Daoy (cell line): ENCODE measurements at places on chromosomes 12 and 14. TPM values are rescaled to one million over a fixed set of nuclear protein-coding genes. Genes with fewer than 3 reads are reported as not detected.

Gene FOXA1
- total RNA-seq, result 6.5 and 11.2 TPM in 2 replicates

Gene PMCH
- not detected in 2 replicates for total RNA-seq

Gene IL26
- total RNA-seq, result not detected in 2 replicates

Gene MGST1
- 44.5 and 56.7 TPM in 2 replicates for total RNA-seq

Gene KRT1
- total RNA-seq, result not detected in 2 replicates

Gene DCD
- not detected in 2 replicates for total RNA-seq

Gene GSC
- total RNA-seq, result 6.2 and 11.0 TPM in 2 replicates

Gene SLCO1B1
- not detected in 2 replicates for total RNA-seq

Gene IQSEC3
- 0.06 and 0.15 TPM in 2 replicates for total RNA-seq

Gene E2F7
- 16.6 and 19.9 TPM in 2 replicates for total RNA-seq

Gene DCN
- 0.06 TPM in 1 of 2 replicates, not detected in the other for total RNA-seq

Gene INHBC
- not detected in 2 replicates for total RNA-seq

DNA sequence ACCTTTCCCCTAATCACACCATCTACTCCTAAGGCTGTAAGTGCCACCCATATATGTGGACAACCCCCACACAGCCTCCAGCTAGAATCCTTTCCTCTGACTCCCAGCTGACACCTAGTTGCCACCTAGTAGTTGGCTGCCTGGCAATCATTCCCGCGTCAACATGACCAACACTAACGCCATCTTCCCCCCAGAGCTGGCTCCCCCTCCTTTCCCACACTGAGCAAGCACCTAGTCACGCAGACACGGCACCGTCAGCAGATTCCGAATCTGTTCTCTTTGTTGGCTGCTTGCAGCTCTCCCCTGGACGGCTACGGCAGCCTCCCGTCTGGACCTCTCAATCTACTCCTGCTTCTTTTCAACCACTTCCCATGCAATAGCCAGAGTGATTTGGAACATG lies 27.7 kb downstream of the UBR7 start:
- peak; percentile 86 for DNase-seq

GRCh38 chr12:54159140-54159539 lies 29.6 kb downstream of the SMUG1 start:
- DNase-seq, result peak; percentile 54

DNA sequence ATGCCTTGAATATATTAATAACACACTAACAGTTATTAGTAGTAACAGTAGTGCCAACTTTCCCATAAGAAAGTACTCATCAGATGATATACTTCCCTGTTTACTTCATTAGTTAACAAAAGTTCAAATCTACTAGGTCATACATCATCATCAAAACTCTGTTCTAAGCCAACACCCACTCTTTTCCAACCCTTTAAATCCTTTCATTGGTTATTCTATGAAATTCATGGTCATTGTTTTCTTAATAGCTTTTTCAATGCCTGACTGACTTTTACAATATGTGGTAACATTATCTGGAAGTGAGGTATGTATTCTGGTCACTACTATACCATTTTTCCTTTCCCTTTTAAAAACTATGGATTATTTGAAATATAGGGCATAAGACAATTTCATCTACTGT lies 9.7 kb downstream of the NTS start:
- no peak for DNase-seq

DNA sequence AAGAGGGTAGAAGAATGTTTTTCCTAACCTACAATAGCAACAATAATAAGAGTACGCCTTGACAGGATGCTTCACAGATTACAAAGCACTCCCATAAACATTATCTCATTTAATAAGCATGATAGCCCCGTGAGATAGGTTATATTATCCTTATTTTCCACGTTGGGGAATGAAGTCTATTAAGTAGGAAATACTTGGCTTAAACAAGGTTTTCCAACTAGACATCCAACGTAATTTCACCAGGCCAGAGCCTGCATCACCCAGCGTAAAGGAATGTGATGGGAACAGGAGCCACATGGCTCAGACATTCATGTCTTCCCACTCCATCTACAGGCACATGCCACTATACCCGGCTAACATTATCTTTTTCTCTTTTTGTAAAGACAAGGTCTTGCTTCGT lies 223.4 kb upstream of the AMIGO2 start:
- DNase-seq, result no peak

DNA sequence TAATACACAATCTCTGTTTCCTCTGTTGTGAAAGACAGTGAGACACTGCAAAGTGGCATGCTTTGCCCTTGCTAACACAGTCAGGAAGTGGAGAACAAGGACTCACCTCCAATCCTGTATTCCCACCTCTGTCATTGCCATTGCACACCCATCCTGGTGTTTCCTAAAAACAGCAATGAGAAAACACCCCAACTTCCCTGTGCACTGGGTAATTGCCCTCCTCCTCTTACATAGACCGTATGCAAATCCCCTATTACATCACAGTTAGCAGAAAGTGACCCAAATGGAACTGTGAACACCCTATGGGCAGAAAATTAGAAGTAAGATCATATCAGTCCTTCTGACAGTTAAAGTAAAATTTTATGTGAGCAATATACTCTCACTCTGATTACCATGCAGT lies 355.5 kb downstream of the BCL11B start:
- no peak for DNase-seq

GRCh38 chr12:24328261-24328660 lies 378.8 kb upstream of the SOX5 start:
- no peak for DNase-seq

DNA sequence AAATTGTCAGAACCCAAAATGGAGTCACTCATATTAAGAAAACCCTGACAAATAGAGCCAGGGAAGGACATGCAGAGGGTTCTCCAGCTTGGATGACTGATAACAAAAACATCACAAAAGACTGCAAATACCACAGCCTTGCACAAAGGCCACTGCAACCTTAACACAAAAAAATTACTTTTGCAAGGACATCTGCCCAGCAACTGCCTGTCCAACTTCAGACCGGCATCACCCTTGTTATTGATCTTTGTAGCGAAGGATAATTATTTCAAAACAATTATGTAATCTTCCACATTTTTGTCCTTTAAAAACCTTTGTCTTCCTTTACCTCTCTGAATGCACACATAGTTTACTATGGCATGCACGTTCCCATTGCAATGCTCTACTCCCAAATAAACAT lies 100.6 kb upstream of the TBX3 start:
- no peak for DNase-seq

GRCh38 chr12:95074766-95075165 lies 1.3 kb upstream of the NR2C1 start:
- no peak for DNase-seq

- DNase-seq, result no peak
Observed at GRCh38 chr14:23181946-23182345, 1.5 kb downstream of the SLC7A8 start.

DNA sequence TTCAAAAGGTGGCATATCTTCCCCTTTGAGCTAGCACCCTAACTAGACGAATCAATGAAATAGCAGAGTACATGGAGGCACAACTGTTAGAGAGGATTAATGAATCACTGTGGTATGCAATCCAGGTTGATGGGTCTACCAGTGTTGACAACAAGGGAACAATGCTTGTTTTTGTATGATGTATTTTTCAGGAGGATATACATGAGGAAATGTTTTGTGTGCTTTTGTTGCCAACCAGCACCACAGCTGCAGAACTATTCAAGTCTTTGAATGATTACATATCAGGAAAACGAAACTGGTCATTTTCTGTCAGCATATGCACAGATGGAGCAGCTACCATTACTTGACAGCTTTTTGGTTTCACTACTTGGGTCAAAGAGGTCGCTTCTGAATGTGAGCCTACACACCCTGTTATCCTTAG lies 142.6 kb downstream of the GPHN start:
- no peak for DNase-seq

GRCh38 chr12:111780615-111781014 lies 13.9 kb downstream of the ALDH2 start:
- DNase-seq, result no peak

DNA sequence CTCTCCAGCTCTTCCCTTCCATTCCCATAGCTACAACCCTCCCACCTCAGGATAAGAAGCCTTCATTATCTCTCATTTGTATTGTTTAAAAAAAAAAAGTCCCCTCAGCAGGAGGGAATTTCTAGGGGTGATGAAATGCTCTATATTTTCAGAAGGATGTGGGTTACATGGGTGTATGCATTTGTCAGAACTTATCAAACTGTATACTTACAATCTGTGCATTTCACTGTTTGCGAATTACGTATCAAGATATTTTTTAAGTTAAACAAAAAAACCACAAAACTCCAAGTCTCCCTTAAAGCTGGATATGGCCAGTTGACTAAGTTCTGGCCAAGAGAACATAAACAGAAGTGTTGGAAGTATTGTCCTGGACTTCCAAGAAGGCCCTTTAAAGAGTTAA lies 2.0 kb upstream of the FKBP11 start:
- no peak for DNase-seq

GRCh38 chr12:90653040-90653439 lies 301.9 kb downstream of the CCER1 start:
- DNase-seq, result no peak

- peak; percentile 87 for DNase-seq
Observed at GRCh38 chr14:74608959-74609611, 3.0 kb downstream of the LTBP2 start.

GRCh38 chr12:76402259-76402658 lies 54.0 kb upstream of the BBS10 start:
- DNase-seq, result no peak

DNA sequence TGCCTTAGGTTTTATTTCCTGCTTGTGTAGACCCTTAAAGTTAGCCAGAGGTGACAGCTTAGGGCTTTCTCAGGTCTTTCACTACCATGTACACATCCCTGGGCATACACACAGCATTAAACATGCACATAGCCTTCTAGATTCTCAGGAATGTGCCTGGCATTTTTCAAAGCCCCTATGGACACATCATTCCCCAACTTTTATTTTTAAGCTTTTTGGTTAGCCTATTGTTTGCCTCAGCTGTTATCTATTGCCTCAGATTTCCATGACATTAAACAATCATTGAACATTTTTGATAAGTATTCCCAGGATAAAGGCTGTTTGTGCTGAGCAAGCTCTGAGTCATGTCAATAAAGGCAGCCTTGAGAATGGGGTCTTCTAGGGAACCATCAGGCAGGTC lies 15.1 kb upstream of the PPM1A start:
- no peak for DNase-seq

GRCh38 chr12:110451263-110451662 lies 1.1 kb upstream of the ARPC3 start:
- no peak for DNase-seq

GRCh38 chr12:9740106-9740750 lies 7.3 kb upstream of the CLECL1 start:
- DNase-seq, result no peak

GRCh38 chr14:39113685-39114072 lies 444 bp upstream of the GEMIN2 start:
- no peak for DNase-seq

DNA sequence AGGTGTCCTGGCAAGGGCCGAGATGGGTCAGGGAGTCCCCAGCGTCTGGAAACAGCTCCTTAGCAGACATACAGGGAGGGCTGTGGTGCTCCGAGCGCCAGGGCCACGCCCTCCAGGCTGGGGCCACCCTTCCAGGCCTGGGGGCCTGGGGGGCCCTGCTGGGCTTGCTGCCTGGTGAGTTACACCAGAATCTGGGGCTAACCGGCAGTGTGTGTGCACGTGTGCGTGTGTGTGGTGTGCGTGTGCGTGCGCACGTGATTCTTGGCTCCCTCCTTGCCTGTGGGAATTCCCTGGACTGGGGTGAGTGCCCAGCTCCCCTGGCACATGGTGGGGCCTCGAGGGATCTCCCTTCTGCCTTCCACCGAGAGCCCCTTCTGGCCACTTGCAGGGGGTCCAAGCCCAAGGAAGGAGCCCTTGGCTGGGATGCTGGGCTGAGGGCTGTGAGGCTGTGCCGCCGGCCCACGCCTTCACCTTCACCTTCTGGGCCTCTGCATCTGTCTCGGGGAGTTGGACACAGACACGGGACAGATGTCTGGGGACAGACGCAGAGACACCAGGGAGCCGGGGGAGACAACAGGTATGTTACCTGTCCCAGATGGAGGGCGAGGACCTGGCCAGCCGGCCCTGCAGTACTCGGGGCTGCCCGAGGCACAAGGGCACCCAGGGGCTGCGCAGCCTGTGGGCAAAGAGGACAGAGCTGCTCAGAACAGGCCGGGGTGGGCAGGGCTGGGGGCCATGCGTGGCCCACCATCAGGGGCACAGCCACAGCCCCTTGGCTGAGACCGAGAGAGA lies 37.2 kb downstream of the BEGAIN start:
- DNase-seq, result no peak
